ENCODE measurements at places on chromosomes 11 and 22.

- no peak for DNase-seq
Measured at GRCh38 chr11:75273411-75274391, 33.1 kb downstream of the TPBGL start.

DNA sequence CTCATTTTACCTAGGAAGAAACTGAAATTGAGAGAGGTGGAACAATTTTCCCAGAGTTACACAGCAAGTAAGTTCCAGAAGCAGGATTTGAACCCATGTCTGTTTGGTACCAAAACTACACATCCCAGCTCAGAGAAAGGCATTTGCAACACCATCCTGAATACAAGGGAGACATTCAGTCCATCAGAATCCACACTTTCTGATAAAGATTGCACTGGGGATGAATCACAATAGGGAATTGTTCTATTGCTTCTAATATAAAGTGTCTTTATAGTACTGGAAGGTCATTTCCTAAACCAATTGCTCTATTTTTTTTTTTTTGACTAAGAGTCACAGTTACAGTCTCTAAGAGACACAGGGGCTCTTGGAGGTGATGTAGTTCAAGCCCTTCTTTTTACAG is 208.1 kb upstream of the CADM1 start:
- DNase-seq = no peak

GRCh38 chr22:31278626-31279326 is 13.5 kb downstream of the PIK3IP1 start:
- no peak for DNase-seq

GRCh38 chr11:125287491-125288210 is 123.1 kb downstream of the PKNOX2 start:
- DNase-seq = no peak

DNA sequence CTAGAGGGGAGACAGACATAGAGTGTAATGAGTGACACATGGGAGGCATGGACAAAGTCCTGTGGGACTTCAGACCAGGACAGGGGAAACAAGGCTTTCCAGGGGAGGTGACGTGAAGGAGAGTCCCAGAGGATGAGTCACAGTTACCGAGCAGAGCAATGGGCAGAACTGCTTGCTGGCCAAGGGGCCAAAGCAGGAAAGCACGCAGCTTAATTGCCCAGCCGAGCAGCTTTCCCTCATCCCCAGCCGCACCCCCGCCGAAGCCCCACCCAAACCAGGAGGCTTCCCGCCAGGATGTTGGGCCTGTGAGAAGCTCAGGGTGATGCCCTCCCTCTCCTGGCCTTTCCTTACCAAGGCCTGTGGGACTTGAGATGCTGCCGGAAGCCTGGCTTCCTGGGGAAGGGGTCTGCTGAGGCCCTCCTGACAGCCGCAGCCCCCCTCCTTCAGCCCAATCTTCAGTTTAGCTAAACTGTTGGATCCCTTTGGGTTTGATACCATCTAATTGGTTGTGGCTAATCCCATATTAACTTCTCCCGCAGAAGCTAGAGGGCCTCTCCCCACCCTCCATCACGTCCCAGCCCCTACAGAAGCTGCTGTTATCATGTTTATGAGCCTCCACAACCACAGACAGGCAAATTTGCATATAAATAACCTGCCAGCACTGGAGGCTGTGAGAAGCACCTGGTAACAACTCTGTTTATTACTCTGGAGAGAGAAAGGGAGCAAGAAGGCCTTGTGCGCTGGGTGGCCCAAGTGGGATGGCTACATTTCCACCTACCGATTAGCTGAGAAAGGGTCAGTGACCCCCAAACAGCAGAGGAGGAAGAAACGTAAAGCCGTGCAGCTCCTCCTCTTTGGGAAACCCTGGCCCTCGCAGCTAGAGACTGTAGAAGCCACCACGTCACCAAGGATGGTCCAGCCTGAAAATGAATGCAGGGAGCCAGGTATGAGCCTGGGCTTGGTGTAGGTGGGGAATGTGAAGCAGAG is 80.0 kb downstream of the TRIM29 start:
- DNase-seq = peak; percentile 73

DNA sequence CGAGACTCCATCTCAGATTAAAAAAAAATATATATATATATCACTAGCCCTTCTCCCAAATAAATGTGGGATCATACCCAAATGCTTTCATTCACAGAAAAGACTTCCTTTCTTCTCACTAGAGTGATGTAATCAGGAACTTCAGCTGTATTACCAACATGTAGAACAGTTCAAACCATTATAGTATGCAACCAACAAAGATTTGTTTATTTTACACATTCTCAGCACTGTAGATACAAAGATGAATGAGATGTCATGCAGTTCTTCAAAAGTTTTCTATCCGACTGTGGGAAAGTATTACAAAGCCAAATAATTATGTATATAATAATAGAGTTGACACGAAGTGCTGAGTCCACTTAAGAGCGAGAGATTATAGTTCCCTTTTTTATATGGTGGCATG is 22.2 kb upstream of the ZNF143 start:
- DNase-seq = no peak

DNA sequence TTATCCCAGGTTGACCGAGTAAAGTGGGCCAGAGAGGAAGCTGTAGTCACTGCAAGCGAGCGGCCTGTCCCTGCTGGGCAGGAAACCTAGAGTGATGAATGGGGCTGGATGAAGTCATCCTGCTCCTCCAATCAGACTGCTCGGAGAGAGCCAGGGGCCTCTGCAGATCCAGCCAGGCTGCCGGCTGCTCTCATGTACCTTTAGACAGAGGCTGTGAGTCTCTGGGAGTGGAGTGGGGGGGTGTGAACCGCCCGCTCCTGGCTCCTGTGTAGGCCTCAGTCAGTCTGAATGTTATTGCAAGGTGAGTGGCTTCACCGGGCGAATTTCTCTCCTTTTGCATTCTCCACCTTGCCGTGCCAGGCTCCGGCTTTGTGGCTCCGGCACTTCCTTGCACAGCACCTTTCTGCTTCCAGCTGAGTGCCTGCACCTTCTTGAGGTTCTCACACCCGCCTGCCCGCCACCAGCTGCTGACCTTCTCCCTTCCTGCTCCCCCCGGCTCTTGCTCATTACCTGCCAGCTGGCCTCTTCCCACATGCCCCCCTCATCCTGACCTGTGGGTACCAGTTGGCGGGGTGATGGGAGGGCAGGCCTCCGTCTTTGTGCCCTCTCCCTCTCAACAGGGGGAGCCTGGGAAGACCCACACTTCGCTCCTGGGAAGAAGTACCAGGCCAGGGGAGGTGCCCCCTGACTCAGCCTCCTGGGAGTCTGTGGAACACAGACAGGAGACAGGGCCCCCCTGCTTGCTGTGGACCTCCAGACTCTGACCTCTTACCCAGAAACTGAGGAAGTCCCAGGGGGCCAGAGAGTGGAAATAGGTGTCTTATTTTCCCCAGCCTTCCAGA is 79.9 kb downstream of the GRAMD1B start:
- no peak for DNase-seq

Measured in SW480 (cell line).